Activated T-helper 2 cell treated with anti-CD3 and anti-CD28 coated beads, Interferon-gamma antibody, Interleukin-2, Interleukin-4, amounts not matched to agents 10 μg/mL and 5 μg/mL and 100 μg/mL, durations not matched to agents 14 hours and 24 hours and 36 hours (primary cell): ENCODE measurements at places on chromosomes 13 and 19. TPM values are rescaled to one million over a fixed set of nuclear protein-coding genes. Genes with fewer than 3 reads are reported as not detected.

GRCh38 chr13:113472355-113473025 lies 18.0 kb downstream of the DCUN1D2 start:
- peaks cover 48% of the 10 kb centered on the region for H3K36me3 ChIP-seq
- no peak overlapping the region for H3K27ac ChIP-seq
- DNase-seq = no peak
- H3K4me1 ChIP-seq = no peaks in the 10 kb centered on the region

GRCh38 chr19:38592940-38593339 lies 24.8 kb downstream of the MAP4K1 start:
- peaks cover 62% of the 10 kb centered on the region for H3K36me3 ChIP-seq
- no peak for DNase-seq
- no peak overlapping the region for H3K27ac ChIP-seq
- H3K27me3 ChIP-seq = no peaks in the 10 kb centered on the region
- H3K4me1 ChIP-seq = peaks cover 3% of the 10 kb centered on the region

GRCh38 chr13:39364947-39365468 lies 238.0 kb downstream of the LHFPL6 start:
- no peaks in the 10 kb centered on the region for H3K27me3 ChIP-seq
- H3K27ac ChIP-seq = no peak overlapping the region
- no peaks in the 10 kb centered on the region for H3K36me3 ChIP-seq
- DNase-seq = no peak
- no peaks in the 10 kb centered on the region for H3K4me1 ChIP-seq

GRCh38 chr13:20197361-20197834 lies 4.7 kb upstream of the GJB2 start:
- H3K27me3 ChIP-seq = peaks cover 47% of the 10 kb centered on the region
- DNase-seq = no peak
- no peak overlapping the region for H3K4me3 ChIP-seq
- no peaks in the 10 kb centered on the region for H3K36me3 ChIP-seq
- peaks cover 17% of the 10 kb centered on the region for H3K4me1 ChIP-seq
- no peak overlapping the region for H3K27ac ChIP-seq

- no peak overlapping the region for H3K4me3 ChIP-seq
- no peaks in the 10 kb centered on the region for H3K36me3 ChIP-seq
- H3K27ac ChIP-seq = no peak overlapping the region
These were observed 1392.0 kb upstream of the ATXN8OS start for GRCh38 chr13:68715651-68716050.

DNA sequence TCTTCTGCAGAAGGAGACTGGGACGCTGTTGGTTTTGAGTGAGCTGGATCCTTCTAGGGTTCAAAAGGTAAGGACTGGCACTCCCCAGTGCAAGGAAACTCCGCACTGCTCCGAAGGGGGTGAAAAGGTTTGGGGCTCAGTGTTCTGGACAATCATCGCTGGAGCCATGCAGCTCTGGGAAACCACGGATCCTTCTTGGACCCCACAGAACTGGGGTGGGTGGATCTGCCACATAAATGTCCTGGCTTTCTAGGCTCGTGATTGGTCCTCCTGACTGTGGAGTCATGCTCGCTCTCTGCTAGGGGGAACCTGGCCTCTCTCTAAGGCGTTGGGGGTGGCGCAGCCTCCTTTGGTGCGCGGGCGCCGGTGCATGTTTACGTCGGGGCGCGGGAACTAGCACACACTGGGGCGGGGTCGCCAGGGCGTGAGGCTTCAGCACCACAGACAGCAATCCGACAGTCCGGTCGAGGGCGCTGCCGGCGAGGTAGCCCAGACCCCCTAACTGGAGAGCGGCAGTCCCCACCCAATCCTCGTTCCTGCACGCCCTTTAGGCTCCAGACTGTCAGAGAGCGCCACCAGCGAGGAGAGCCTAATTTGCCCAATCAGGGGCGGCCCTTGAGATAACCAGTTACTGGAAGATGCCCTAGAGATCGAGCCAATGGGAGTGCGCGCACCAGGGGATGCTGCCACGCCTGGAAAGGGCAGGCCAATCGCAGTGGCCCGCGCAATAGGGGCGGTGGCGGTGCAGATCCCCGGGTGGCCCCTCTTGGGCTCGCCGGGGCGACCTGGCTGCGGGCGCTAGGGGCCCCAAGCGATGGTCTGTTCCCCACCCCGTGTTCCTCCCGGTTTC lies 913 bp upstream of the ELAVL3 start:
- H3K27ac ChIP-seq = peak overlapping the region; percentile 85
- peak; percentile 76 for DNase-seq
- H3K4me3 ChIP-seq = peak overlapping the region; percentile 81
- peaks cover 4% of the 10 kb centered on the region for H3K36me3 ChIP-seq

The ZNF470 gene
- 2.1 and 3.3 TPM in 2 replicates for total RNA-seq

The ACER1 gene
- 0.11 TPM in 2 replicates for total RNA-seq

The S1PR5 gene
- 0.23 TPM in 1 of 2 replicates, not detected in the other for total RNA-seq

The LRG1 gene
- total RNA-seq = 0.18 and 0.37 TPM in 2 replicates

The TGFBR3L gene
- 6.3 TPM in 2 replicates for total RNA-seq
